ENCODE measurements at places on chromosomes 11 and 22.

GRCh38 chr11:20873054-20873453, 203.7 kb downstream of the NELL1 start:
- DNase-seq = no peak

GRCh38 chr11:5994791-5995190, 8.0 kb upstream of the OR52L1 start:
- DNase-seq = no peak

GRCh38 chr11:111797145-111797581, 31.0 kb upstream of the PPP2R1B start:
- peak; percentile 19 for DNase-seq

GRCh38 chr11:79236541-79236971, 204.3 kb downstream of the TENM4 start:
- DNase-seq = no peak

- no peak for DNase-seq
Measured at GRCh38 chr11:116454951-116455350, 317.8 kb downstream of the BUD13 start.

- DNase-seq = no peak
Measured at GRCh38 chr11:35781861-35782470, 119.4 kb downstream of the TRIM44 start.

GRCh38 chr22:46336119-46337078, 885 bp downstream of the TRMU start:
- peak; percentile 59 for DNase-seq

DNA sequence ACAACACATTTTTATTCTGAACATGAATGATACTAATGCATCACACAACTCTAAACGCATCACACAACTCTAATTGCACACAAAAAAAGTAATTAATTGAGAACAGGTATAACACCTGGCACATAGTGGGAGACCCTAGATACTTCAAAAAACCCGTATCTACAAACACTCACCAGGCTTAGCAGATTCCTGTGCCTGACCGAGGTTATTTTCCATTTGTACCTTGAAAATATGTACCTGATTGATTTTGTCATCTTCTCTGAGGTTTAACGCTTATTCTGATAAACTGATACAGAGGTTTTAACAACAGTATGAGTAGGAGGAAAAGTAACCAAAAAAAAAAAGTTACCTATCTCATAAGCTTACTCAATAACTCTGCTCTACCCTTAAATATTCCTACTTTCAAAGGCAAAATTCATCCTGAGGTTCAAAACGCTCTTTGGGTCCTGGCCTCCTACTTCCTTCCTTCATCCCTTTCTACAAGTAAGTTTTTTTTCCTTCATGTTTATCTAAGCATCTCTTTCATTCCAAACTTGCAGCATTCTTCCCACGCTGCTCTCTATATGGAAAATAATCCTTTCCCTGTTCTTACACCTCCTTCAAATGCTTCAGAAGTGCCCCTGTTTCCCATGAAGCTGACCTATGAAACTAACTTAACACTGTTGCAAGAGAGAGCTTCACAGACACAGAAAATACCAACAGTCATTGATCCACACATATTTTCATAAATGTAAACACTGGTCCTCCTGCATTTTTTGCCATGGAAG, 73.3 kb downstream of the ETS1 start:
- no peak for DNase-seq

- DNase-seq = no peak
Measured at GRCh38 chr11:125112208-125112604, 780 bp upstream of the TMEM218 start.

DNA sequence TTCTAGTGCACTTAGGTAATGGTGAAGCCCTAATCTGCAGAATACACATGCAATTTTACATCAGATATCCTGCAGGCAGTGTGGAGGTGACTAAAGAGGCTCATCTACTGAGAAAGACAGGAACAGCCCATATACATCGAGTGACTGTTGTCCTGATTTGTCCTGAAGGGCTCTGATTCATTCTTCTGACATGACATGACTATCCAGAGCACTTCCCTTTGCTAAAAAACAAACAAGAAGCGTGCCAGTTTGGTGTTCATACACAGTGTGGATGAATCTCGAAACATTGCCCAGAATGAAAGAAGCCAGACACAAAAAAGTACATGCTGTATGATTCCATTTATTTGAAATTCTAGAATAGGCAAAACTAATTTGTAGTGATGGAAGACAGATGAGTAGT, 48.0 kb upstream of the AMPD3 start:
- DNase-seq = no peak

GRCh38 chr11:111101881-111102280, 143.6 kb upstream of the POU2AF2 start:
- DNase-seq = no peak

DNA sequence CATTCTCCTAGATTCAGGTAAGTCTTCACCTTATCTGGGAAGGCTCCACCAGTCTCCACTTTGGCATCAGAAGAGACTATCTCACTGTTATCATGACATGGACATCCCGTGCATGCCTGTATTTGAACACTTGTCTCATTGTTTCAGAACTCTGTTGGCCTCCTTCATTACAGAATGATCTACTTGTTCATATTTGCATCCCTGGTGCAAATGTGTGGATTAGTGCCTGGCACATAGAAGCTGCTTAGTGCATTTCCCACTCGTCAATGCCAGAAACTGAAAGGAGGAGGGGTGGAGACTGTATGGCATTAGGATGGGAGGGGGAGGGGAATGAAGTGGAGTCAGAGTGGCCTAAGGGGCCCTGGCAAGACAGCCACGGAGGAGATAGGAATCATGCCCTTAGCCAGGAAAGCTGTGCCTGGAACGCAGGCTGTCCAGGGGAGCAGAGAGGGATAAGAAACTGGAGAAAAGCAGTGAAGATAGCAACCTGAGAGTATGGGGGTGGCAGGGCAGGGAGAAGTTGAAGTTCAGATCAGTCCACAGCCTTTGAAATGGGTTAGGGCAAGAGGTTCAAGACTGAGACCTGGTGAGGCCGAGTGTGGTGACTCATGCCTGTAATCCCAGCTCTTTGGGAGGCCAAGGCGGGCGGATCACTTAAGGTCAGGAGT, 53.8 kb upstream of the CAPRIN1 start:
- DNase-seq = no peak

GRCh38 chr11:68140496-68141245, 19.5 kb upstream of the CHKA start:
- no peak for DNase-seq

DNA sequence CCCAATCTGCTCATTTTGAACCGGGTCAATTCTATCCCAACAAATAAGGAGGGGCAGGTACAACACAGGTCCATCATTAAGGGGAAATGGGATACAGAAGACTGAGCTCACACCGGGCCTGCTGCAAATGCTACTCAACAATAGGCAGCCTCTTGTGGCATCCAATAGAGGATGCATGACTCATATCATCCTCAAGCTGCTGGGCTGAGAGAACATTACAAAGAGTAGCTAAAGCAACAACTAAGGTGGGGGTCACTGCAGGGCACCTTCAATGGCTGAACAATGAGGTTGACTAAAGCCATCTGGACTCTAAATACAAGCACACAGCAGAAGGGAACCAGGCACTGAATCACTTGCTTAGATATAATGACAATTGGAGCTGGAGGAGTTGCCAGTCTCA, 130.1 kb upstream of the SYN3 start:
- DNase-seq = no peak

GRCh38 chr22:29503811-29504372, 23.9 kb downstream of the NEFH start:
- DNase-seq = peak; percentile 37

DNA sequence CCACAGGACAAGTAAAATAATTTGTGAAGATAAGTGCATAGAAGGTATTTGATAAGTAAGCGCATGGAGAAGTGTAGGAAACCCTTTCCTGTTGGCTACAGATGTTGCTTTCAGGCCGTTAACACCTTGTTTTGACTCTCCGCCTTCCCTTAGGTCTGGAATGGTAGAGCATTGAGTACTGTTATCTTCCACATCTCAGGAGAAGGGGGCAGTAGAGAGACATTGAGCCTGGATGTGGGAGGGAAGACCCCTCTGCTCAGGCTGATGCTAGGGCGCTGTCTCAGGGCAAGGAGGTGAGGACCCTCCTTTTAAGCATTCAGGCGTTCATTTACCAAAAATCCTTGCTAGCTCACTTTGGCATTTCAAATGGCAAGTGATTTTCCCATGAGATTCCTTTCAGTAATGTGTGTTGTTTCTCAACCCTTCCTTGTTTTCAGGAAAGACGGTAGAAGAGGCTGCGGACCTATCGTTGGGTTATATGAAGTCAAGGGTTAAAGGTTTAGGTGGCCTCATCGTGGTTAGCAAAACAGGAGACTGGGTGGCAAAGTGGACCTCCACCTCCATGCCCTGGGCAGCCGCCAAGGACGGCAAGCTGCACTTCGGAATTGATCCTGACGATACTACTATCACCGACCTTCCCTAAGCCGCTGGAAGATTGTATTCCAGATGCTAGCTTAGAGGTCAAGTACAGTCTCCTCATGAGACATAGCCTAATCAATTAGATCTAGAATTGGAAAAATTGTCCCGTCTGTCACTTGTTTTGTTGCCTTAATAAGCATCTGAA, 27.0 kb upstream of the SCGB1A1 start:
- no peak for DNase-seq

GRCh38 chr11:76603202-76603601, 67.3 kb downstream of the LRRC32 start:
- DNase-seq = no peak

DNA sequence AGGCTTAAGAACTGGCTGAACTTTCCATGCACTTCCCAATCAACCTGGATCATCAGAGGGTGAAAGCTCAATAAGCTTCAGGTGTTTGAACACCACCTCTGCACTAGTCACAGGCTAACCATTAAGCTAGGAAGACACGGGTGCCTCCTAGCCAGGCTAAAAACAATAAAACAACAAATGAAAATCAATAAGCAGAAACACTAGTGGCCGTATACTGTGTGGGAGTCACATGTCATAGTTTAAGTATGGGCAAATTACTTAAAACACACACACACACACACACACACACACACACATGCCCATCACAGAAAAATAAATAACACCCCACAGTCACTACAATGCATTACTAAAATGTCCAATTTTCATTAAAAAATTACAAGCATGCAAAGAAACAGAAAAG, 85.2 kb downstream of the APOL5 start:
- no peak for DNase-seq

GRCh38 chr11:15289723-15290122, 175.0 kb downstream of the INSC start:
- no peak for DNase-seq

DNA sequence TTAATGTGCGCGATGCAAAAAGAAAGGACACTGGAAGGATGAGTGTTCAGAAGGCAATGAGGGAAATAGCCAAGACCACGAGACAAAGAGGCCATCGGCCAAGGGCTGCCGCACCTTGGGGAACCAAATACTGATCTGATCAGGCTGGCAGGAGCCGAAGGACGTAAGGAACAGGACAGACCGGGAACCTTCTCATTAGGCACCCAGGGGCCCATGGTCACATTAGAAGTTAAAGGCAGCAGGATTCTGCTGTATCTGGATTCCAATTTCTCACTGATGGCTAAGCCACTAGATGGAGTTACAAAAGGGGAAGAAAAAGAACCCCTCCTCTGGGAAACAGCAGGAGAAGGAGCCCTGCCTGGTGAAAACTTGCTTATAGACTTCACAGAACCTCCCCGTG, 28.8 kb upstream of the CPT1A start:
- DNase-seq = no peak

DNA sequence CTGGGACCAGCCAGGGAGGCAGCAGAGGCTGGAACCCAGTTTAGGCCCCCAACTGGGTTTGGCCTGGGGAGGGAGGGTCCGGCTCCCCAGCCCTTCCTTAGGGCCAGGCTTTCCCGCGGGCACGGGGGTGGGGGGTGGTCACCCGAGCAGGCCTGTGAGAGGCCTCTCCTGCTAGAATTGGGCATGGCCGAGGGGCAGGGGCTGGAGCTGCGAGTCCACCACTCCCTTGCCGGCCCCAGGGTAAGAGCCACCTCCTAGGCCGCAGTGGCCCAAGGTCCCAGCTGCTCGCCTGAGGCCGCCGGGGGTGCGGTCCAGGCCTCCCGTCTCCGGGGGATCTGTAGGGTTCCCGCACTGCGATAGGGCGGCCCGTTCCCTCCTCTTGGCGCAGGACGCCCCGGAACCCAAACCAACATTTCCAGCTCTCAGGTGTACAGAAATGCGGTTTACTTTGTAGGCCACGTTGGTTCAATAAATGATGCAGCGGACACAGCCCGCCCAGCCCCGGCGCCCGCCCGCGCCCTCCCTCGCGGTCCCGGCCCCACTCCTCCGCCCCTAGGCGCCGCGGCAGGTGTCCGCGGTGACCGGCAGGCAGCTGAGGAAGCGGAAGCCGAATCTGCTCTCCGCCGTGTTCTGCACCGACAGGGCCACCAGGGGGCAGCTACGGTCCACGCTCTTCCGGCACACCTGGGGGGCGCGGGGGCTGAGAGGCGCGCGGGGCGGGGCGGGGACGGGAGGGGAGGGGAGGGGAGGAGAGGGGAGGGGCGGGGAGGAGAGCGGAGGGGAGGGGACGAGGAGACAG, 5.9 kb downstream of the LMNTD2 start:
- DNase-seq = no peak

DNA sequence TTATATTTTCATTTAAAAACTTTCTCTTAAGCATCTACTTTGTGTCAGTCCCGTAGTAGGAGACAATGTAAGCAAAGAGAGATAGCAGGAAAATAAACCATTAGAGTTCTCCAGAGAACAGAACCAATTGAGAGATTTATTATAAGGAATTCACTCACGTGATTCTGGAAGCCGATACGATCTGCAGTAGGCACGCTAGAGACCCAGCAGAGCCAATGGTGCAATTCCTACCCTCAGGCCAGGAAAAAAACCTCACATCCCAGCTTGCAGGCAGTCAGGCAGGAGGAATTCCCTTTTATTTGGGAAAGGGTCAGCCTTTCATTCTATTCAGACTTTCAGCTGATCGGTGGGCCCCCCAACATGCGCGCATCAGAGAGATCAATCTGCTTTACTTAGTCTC, 7.3 kb upstream of the PLEKHA7 start:
- no peak for DNase-seq

DNA sequence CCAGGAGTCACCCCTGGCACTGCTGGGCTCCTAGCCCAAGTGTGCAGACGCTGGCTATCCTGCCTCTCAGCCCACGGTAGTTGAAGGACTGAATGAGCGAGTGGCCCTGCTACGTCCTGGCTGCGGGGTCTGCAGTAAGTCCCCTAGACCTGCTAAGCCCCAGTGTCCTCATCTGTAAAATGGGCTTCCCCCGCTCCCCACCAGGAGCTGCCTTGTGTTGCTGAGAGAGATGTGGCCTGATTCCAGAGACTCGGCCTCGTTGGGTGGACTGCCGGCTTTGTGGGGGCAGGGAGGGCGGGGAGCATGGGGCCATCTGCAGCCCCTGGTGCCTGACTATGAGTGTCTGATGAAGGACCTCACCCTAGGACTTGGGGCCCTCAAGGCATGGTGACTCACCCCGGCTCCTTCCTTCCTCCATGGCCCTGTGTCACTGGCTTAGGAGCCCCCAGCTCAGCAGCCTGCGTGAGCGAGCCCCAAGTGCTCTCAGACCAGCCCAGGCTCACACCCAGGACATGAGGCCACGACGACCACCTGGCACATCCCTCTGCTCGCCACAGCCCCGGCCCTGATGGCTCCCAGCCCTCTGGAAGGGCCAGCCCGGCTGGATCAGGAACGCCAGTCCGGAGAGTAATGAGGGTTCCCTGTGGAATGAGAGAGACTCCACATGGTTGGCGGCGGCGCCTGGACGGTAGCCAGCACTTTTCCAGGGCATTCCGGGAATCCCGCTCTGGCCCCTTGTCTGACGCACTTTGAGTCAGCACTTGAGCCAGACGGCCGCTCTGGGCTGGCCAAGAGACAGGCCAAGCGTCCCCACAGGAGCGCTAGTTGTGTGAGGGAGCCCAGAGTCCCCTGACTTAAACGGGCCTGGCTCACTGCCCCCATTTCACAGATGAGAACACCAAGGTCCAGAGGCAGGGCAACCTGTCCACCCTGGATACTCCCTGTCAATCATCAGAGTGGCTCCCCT, 50.5 kb upstream of the SHISAL1 start:
- peak; percentile 22 for DNase-seq

GRCh38 chr11:119347242-119347641, 737 bp upstream of the MFRP start:
- DNase-seq = no peak
